ENCODE measurements at places on chromosomes 5 and 9. TPM values are rescaled to one million over a fixed set of nuclear protein-coding genes. Genes with fewer than 3 reads are reported as not detected.

Gene FIBCD1
- total RNA-seq, result 14.6 TPM

Gene ANKRD31
- total RNA-seq, result 0.14 TPM

Gene NTNG2
- total RNA-seq, result 0.07 TPM

DNA sequence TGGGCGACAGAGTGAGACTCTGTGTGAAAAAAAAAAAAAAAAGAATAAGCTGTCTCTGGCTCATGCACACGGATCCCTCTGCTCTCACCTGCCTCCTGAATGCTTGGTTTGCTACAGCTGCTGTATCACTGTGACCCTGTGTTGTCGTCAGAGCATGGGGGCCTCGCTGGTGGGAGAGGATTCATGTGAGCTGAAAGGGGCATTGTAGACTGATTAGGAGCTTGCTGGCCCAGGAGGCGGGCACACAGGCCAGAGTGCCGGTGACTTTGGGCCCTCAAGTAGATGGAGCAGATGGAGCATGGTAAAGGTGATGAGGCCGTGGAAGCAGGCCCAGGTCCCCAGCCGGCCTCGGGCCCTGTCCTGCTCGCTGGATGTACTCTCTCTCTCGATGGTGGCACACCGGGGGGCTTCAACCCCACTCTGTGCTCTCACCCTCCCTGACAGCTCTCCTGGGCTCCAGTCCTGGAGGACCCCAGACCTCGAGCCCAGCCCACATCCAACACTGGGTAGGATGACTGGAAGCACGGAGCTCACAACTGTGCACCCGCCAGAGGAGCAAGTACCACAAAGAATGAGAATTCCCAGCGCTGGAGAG, 7.1 kb downstream of the FLT4 start:
- DNase-seq, result no peak

DNA sequence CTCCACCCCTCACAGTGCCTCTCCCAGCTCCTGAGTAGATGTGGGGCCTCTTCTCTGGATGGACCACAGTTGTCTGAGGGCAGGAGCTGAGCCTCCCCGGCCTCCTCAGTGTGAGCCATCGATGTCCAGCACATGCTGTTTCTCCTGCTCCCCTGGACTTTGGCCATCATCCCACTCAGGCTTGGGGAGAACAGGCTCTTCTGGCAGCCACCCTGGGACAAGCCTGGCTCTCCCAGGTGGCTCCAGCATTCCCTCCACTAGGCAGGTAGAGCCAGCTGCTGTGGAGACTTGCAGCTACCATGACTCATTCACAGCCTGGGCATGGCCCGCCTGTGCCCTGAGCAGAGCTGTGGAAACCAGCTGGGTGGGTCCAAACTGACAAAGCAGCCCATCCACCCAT, 77.0 kb downstream of the CSNK1A1 start:
- no peak for DNase-seq

DNA sequence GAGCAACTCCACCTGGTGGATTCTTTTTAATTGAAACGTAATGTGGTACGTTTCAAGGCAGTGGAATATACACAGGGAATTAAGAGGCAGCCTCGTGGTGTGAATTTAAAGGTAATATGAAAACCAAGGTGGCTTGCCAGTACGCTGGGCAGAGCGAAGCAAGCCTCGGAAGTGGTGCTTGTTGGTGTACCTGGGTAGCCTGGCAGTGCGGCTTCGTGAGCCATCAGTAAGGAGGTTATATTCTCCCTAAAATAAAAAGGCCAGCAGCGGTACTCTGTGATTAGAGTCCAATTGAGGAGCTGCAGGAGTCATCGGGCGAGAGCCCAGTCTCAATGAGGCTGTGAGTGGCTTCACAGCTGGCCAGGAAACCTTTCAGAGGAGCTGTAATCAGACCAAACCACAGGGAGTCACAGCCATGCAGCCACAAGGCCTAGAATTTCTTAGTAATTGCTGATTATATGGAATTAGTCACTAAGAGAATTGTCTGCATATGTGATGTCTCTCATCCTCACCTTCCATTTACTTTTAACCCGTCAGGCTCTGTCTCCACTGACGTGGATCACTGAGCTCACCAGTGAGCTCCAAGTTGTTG, 57.7 kb downstream of the DCP2 start:
- no peak for DNase-seq
